Smooth muscle cell of the umbilical artery (primary cell): ENCODE measurements at places on chromosomes 11 and 22. TPM values are rescaled to one million over a fixed set of nuclear protein-coding genes. Genes with fewer than 3 reads are reported as not detected.

Gene TMPRSS4
- not detected in 2 replicates for total RNA-seq

Gene NXPE1
- total RNA-seq, result not detected in 2 replicates

Gene MMP8
- 1.4 and 1.5 TPM in 2 replicates for total RNA-seq

Gene CYTH4
- under 0.01 and 0.14 TPM in 2 replicates for total RNA-seq

Gene MUC15
- not detected in 2 replicates for total RNA-seq

Gene PRODH
- not detected in 2 replicates for total RNA-seq

Gene BEST1
- total RNA-seq, result 2.8 and 9.5 TPM in 2 replicates

Gene ENTHD1
- not detected in 2 replicates for total RNA-seq
